ENCODE measurements at places on chromosomes 12 and 14.

- no peak for DNase-seq
These were observed 82.1 kb upstream of the CCDC196 start for GRCh38 chr14:66404051-66404545.

DNA sequence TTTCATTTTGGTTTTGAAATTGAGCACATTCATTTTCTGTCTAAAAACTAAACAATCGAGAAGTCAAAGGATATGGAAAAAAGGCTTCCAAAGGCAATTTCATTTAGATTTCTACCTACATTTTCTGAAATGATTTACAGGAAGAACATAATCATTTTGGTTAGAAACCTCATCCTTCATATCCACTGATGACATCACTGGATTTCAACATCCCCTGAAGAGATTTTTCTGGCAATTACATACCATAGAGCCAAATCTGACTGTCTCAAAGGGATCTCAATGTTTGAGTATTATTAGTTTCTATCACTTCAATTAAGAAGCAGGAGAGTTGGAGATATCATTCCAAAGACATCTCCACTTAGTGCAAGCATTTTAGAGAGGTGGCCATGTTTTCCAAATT is 137.8 kb downstream of the TTC7B start:
- no peak for DNase-seq

GRCh38 chr14:98114122-98114895 is 1157.7 kb downstream of the BCL11B start:
- no peak for DNase-seq

DNA sequence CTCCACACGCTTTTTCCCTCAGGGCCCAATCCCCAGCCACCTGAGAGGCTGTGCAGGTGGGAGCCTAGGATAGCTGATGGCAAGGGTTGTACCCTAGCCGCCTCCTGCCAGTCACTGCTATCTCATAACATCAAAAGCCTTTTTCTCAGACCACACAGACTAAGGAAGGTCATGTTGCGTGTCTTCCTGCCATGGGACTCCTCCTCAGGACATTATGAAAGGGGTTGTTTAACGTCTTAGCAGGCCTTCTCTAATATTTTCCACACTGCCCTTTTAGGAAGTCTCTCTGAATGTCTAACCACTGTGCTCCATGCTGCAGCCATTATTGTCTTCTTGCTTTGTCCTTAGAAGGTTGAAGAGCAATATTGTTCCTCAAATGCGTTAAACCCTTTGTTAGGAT is 7.6 kb upstream of the SMUG1 start:
- no peak for DNase-seq

GRCh38 chr12:66717036-66717673 is 38.3 kb upstream of the GRIP1 start:
- no peak for DNase-seq

DNA sequence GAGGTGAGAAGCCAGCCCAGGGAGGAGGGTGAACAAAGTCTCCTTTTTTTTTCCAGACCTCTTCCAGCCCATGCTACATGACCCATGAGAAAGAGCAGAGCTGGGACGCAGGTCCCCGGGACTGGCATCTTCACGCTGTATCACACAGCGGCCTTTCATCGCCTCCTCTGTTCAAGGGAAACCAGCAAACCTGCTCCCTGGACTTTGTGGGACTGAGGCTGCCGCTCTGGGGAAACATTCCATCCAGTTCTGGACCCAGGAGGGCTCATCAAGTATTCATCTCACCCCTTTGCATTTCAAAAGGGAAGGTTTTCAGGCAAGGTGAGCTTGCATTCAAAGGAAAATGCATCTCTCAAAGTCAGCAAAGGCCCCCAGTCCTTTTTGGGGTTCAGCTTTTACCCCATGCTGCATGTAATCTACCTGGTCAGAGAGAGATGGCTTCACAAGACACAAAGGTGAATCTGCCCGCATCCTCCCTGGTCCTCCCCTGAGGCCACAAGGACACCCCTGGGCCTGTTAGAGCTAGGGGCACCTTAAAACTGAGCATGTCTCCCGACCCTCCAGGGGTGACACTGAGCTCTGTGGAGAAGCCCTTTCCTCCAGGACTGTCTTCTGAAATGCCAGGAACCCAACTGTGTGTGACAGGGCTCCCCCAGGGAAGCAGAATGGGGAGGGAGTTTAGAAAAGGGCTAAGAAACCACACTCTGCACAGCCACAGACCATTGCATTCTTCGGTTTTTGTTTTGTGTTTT is 21.2 kb upstream of the MEG3 start:
- no peak for DNase-seq

GRCh38 chr12:54967461-54967860 is 17.1 kb downstream of the TESPA1 start:
- no peak for DNase-seq

DNA sequence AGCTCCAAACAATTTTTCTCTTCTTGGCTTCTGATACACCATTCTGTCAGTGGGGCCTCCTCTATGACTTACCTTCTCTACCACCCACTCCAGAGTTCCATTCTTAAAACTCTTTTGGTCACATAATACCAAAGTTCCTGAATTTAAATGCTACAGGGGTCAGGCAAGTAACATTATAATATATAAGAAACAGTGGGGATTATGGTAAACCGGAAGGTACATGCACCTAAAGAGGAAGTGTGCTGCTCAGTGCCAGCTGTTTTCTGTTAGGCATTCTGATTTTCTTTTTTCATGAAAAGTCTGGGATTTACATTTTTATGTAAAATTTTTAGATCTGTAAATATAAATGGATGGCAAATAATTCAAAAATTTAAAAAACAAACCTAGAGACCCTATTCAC is 39.9 kb downstream of the SOS2 start:
- DNase-seq = no peak

GRCh38 chr12:87051621-87052020 is 795.4 kb upstream of the MGAT4C start:
- no peak for DNase-seq

DNA sequence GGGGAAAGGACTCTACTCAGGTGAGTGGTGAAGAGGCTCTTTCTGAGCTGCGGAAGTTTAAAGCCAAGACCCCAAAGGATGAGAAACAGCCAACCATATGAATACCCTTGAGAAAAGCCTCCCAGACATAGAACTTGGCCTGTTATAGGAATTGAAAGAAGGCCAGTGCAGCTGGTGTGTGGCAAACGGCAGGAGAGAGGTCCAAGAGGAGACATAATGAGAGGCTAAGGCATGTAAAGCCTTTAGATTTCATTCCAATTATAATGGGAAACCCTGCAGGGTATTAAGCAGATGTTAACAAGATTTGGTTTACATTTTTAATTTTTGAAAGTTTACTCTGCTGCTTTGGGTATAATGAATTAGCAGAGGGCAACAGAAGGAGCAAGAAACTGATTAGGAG is 552.1 kb upstream of the FBXO33 start:
- DNase-seq = no peak

- no peak for DNase-seq
These were observed 48.7 kb downstream of the RBM19 start for GRCh38 chr12:113917393-113917792.

- no peak for DNase-seq
These were observed 139.8 kb upstream of the LGR5 start for GRCh38 chr12:71299541-71300376.

GRCh38 chr14:23751616-23752015 is 115.5 kb downstream of the DHRS2 start:
- no peak for DNase-seq

DNA sequence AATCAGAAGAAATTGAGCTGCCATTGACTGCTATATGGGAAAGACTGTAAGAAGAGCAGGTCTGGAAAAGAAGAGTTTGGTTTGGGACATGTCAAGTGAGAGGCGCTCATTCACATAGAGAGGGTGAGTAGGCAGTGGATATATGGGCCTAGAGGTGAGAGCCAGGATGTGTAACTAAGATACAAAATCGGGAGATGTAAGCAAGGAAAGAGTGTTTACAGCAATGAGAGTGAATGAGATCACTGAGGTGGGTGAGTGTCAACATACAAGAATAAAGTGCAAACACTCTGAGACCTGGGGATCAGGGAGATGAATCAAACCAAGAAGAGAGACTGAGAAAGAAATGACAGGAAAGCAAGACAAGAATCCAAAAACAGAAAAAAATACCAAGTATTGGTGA is 58.0 kb upstream of the RTRAF start:
- DNase-seq = no peak

- no peak for DNase-seq
These were observed 127.7 kb downstream of the SNAPC1 start for GRCh38 chr14:61889914-61890351.

DNA sequence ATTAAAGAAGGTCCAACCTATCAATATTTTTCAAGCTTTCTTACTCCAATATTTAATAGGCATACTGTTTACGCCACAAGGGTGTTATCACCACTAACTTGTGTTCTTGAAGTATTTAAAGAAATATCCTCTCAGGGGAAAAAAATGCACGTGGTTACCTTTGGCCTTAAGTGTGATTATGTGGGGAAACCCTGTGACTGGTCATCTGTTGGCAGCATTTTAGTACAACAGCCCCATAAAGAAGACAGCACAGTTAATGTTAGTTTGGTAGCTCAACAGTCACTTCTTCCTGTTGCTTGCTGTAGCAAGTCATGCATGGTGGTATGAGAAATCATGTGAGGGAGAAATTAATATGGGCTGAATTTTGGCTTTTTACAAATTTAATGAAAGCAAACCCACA is 1021.5 kb upstream of the TMEM132C start:
- no peak for DNase-seq

DNA sequence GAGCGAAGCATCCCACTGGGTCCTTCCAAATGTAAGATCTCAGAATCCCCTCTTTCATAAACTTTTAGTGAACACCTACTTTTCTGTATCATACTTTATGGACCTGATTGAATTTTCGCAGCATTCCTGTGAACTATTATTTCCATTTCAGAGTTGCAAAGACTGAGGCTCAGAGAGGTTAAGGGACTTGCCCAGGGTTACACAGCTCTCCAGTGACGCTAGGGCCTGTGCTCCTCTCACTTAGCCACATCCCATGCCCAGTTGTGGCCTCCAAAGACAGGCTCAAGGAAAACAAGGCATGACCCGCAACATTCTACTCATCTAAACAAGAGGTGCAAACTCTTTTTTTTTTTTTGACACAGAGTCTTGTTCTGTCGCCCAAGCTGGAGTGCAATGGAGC is 25.9 kb upstream of the SPPL3 start:
- no peak for DNase-seq

DNA sequence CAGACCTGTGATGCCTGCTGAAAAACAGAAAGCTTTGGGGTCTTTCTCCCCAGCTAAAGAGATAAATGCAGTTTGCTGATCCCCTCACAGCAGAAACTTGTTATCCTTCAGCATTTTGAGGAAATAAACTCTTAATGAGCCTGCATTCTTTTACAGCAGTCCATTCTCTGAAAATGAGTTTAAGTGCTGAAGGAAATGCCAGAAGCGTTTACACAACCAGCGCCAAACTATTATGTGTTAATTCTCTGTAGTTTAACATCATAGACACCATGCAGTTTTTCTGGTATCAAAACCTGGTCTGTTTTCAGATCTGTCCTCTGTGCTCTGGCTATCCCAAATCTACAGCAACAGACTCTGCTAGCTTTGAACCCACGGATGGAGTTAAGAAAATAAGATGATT is 291.3 kb downstream of the NPAS3 start:
- DNase-seq = no peak

DNA sequence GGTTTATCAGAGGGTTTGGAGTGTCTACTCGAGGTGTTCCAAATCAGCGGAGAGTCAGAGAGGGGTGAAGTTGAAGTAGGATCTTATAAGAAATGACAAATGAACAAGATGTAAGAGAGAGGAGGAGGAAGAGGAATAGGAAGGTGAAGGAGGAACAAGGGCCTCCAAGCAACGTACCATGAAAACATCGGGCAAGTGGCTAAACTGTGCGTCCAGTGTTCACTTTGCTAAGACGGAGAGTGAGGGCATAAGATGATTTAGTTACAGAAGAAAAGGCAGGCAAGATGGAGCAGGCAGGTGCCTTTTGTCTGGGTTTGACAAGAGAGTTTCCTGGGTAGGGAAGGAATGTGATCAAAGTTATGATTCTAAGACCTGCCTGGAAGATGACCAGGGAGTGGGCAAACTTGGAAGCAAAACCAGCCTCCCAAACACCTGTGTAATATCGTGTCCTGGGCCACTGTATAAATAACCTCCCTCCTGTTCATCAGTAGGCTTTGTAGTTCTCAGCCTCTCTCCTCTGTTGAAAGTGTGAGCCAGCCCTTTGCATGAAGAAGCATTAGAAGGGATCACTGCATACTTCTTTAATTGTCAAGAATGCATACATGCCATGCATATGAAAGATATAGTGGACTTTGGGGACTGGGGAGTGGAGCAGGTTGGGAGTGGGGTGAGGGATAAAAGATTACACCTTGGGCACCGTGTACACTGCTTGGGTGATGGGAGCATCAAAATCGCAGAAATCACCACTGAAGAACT is 111.4 kb downstream of the ZFP36L1 start:
- no peak for DNase-seq

DNA sequence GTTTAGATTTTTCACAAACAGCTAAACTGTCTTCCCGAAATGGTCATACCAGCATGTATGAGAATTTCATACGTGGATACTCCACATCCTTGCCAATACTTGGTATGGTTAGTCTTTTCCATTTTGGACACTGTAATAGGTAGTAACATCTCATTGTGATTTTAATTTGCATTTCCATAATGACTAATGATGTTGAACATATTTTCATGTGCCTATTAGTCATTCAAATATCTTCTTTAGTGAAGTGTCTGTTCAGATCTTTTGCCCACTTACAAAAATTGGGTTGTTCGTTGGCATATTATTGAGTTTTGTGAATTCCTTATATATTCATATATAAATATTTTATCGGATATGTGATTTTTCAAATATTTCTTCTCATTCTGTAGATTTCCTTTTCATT is 78.0 kb upstream of the GNG2 start:
- no peak for DNase-seq

DNA sequence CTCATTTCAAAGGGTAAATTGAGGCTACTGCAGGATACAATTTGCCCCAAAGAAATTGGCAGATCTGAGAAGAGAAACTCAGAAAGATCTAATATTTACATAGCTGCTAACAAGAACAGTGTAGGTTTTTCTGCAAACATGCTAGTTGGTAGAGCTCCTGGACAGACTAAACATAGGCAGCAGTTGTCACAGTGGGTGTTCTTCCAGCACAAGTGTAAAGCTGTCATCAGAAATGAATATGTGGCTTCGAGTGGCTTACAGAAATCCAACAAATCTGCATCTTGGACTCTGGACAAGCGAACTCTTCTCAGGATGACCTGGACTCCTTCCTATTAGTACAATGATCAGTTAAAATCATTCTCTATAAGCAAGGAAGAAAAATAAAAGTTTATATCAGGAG is 5.9 kb downstream of the CBX5 start:
- no peak for DNase-seq

DNA sequence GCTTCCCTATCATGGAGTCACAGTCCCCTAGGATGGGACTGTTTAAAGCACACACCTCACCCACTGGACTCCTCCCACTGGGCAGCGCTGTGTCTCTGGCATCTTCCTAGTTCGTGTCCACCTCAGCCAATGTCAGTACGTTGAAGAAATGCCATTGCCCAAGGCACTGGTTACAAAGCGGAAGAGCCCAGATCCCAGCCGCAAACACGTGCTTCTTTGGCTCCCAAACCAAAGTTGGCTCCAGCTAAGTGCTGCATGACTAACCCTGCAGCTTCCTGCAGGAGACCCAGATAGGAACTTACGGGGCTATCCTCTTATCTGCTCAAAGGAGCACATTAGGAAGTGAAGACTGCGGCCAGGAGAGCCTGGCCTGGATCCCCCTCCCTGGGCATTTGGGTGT is 9.3 kb downstream of the SYNE3 start:
- no peak for DNase-seq

- DNase-seq = no peak
These were observed 218.8 kb downstream of the BTG1 start for GRCh38 chr12:91926848-91927247.

All from omental fat pad (tissue), 4 donors.